Stimulated activated CD4-positive, alpha-beta T cell treated with anti-CD3 and anti-CD28 coated beads, TNF-alpha, amount 100 ng/mL, for 24 hours (primary cell): ENCODE measurements at places on chromosomes 16 and 17.

DNA sequence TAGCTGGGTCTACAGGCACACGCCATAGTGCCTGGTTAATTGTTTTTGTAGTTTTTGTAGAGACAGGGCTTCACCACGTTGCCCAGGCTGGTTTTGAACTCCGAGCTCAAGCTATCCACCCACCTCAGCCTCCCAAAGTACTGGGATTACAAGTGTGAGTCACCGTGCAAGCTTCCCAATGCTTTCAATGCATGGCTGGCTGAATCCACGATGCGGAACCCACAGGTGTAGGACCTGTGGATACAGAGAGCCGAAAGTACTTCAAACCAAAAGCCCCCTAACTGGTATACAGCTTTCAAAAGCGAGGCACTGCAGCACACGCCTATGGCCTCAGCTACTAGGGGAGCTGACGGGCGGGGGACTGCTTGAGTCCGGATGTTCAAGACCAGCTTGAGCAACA lies 44.8 kb downstream of the METTL16 start:
- no peak for DNase-seq

DNA sequence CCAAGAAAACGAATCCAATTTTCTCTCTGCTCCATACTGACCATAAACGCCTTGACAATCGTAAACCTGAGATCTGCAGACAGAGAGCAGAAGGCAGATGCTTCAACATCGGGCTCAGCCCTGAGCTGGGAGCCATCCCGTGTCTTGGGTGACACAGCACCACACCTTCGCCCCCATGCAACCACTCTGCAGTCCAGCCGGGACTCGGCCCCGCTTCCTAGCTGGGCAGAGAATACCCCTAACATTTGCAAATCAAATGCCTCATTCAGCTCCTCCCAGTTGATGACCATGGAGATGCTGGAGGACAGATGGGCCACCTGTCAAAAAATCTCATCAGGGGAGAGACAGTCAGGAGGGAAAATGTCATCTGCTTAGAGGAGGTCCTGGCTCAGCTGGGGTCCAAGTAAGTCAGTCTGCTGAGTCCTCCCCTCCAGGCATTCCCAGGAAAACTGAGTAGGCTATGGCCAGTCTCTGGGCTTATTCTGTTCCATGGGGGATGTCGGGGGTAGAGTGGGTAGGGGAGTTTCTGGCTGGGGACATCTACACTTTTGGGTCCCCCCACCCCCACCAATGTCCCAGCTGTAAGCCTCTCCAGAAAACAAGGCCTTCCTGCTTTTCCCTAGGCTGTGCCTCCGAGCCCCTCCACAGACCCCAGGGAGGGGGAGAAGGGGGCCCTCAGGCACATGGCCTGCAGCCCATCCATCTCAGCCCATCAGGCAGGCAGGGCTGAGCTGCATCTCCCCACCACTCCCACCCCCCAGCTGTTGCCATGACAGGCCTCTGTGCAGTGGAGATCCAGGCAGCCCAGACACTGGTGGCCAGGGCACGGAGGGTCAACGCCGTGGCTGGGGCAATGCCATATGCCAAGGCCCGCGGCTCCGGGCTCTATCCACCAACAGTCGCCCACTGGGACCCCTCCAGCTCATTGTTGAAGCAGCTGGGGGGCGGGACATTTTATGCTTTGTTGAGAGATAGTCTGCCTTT lies 158.6 kb downstream of the AXIN2 start:
- DNase-seq, result no peak

DNA sequence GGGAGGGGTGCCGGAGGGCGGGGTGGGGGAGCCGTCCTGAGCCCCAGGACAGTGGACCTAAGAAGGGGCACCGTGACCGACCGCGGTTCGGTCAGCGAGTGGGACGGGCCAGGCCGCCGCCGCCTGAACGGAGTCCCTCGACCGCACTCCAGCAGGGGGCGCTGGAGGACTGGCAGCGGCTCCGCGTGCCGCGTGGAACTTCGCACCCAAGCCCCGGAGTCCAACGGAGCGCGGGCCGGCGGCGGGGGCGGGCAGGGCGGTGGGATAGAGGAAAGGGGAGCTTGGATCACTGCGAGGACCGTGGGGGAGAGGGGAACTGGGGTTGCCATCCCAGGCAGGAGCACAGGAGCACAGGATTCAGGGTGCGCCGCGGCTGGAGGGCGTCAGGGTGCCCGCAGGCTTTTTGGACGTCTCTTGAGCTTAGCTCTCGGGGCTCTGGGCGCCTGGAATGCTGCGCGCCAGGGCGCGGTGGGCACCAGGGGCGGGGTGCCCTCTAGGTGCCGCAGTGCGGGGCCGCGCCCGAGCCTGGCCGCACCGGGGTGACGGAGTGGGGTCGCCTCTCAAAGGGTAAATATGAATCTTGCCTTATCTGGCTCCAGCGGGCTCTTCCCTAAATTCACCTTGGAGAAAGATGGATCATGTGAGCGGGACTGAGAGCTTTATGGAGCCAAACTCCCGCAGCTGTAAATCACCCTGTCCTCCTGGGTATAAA lies 379 bp upstream of the OTOP2 start:
- peak; percentile 45 for DNase-seq

DNA sequence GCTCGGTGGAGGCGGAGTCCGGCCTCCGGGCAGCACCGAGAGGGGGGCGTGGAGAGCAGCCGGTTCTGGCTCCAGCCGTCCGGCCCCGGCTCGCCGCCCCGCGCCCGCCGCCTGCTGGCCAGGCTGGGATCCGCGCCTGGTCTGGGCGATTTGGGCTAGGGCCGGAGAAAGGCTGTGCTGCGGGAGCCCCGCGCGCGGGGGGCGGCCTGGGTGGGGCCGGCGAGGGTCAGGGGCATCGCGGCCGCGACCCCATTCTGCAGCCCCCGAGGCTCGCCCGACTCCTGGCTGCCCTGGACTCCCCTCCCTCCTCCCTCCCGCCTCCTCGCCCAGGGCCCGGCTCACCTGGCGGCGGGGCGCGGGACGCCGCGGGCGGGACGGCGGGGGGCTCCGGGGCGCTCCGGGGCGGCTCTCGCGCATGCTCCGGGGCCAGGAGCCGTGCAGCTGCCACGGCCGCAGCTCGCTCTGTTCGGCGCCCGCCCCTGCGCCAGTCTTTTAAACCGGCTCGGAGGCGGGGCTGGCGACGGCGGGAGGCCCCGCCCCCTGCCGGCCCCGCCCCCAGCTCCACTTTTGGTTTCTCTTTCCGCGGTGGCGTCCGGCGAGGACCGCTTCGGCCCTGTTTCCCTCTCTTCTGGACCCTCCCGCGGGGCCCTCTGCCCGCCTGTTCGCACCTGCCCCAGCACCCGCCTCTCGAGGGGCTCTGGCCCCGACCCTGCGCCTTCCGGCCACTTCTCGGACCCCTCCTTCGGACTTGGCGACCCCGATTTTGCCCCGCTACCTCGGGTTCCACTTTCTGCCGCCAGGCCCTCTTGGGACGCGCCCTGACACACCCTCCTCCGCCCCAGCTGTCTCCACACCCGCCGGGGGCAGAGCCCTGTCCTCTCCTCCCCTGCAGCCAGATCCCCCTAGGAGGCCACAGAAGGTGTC lies at the start of gene SOCS1:
Gene SOCS1 (minus strand): TSS at position 468 of the 924 bp plus-strand sequence. CDS start 726 bp downstream, outside the sequence.
- peak; percentile 81 for DNase-seq

- DNase-seq, result no peak
Observed at GRCh38 chr17:35765086-35765710, 4.5 kb downstream of the C17orf50 start.

- no peak for DNase-seq
Observed at GRCh38 chr16:80417706-80418271, 123.0 kb upstream of the DYNLRB2 start.

DNA sequence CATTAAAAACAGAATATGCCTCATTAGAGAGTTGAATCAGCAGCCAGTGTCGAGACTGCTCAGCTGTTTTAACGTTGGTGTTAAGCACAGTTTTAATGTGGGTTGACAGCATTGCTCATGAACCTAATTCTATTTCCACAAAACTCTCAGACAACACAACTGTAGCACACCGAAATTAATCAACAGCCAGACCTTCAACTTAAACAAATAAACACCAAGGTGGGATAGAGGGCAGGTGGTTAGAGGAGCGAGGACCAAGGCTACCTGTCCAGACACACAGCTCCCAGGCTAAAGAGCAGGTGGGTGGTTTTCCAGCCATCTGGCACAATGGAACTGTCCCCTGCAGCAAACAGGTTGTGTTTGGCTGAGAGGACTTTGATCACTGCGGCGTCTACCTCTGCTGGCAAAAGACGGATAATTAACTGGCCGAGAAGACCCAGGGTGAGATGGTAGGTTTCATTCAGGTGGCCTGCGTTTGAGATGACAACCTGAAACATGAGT lies 69.6 kb upstream of the ATP2A3 start:
- DNase-seq, result no peak
